ENCODE measurements at places on chromosomes 2 and 18.

- no peak for DNase-seq
These were observed 53.5 kb upstream of the ITGB6 start for GRCh38 chr2:160253440-160254188.

DNA sequence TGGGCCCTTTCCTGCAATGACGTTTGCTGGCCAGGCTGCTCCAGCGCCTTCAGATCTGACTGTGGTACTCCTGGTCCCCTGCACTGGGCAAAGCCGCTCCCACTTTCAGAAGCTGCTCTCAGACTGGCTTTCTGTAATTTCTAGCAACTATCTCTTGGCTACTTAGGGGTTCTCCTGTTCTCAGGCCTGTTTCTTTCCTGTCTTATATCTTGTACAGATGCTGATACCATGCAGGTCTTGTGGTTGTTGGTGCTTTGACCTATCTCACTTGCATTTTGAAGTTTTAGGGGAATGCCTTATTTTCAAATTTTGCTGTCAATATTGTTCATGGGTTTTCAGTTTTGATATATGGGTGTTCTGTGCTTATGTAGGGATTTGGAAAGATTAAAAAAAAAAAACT, 145.8 kb downstream of the CLIP4 start:
- no peak for DNase-seq

GRCh38 chr2:70703900-70704549, 64.0 kb downstream of the ADD2 start:
- DNase-seq: no peak

DNA sequence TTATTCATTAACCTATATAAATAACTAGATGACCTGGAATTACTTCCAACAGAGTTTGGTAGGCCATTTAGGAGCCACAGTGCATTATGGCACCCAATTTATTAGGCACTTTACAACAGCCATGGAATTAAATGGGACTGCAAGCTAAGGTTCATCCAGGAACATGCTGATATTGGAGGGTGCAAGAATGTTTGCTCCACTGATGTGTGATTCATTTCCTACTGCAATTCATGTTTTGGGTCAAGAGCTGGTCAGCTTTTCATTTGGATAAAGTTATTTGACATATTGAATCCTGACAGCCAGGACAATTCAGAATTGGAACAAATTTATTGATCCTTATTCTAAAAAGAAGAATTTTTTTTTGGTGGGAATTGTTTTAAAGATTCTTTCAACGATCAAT, 11.8 kb upstream of the LYPD1 start:
- no peak for DNase-seq

DNA sequence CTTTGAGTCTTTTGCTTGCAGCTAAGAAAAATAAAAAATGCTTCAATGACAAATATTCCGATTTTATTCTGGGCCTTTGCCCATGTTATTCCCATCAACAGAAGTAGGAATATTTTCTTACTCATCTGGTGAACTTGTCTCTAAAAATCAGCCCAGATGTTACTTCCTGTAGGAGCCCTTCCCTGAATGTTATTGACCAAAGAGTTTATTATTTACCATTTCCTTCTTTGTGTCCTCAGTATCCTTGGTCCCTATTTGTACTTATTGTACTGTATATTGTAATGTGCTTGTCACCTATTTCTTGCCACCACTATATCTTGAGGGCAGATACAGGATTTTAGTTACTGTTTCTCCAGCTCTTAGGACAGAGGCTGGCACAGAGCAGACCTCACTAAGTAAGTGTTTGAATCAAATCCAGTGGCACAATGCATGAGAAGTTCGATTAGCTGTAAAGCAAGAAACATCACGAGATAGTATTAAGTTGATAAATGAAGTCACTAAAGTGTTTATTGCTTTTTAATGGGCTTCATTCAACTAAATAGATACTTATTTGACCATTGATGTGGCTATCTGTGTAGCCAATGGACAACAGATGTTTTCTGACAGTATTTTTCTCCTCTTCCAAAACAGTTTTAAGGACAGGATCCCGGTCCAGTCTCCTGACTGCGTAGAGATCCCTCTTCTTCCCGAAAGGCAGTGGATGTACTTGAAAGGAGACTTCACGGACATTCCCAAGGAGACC, 109.1 kb downstream of the DDX1 start:
- no peak for DNase-seq

- DNase-seq: no peak
These were observed 1.7 kb downstream of the MYOM1 start for GRCh38 chr18:3217948-3218647.

- no peak for DNase-seq
These were observed 142.3 kb upstream of the NRP2 start for GRCh38 chr2:205540036-205540435.

DNA sequence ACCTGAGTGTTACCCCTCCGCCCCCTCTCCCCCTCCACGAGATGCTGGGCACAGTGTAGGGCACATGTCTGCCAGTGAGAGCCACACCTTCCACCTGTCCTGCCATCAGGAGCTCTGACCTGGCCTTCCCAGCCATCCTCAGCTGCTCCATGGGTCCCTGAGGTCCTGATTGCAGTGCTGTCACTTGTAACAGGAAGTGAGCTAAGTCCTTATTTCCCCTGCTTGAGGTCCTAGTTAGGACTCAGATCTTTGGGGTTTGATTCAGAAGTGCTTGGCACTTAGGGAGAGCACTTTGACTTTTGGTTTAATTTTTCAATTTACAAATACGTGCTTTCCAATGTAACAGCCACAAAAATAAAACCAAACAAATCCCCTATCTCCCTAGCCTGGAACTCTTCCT, 125.5 kb downstream of the WDSUB1 start:
- DNase-seq: no peak

DNA sequence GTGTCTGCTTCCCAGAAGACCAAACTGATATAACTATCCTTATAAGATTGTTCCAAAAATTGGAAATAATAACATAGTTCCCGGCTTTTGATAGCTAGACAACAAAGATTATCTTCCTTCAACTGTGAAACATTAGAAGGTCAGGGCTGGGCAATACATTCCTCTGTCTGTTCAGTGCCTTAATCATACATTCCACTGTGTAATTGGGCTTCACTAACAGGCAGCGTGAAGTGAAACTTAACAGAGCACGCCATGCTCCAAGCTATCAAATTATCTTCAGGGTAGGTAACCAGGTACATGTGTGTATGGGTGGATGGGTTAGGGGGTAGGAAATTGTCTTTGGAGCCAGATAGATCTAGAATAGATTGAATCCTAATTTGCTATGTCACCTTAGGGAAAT, 23.5 kb upstream of the ARL5A start:
- no peak for DNase-seq

GRCh38 chr2:159297042-159297707, 10.7 kb upstream of the WDSUB1 start:
- DNase-seq: no peak

DNA sequence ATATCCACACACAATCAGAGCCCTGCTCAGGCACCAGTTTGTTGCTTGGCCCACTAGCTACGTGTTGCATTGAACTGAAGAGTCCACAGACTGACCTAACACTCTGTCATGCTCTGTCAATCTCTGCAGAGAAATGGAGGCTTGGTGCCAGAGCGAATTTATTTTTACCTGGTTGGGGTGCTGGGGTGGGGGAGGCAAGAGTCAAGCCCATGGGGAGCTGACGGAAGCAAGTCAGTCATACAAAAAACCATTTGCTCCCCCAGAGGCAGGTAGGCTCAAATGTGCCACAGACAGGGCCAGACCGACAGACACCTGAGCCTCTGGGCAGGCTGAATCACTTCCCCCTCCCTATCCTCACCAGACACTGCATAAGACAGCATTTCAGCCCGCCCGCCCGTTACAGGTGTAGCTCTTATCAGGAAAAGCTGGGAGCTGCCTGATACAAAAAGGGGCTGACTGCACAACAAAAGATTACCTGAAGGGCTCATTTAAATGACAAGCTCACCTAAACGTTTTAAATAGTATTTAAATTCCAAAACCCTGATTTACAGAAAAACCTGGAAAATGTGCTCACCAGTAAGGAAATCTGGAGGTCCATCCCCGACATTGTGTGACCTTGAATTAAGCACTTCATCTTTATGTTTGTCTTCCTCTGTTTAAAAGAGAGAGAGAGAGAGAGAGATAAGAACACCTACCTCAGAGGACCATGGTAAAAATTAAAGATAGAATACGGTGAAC, 2.1 kb upstream of the PCBP1 start:
- no peak for DNase-seq

DNA sequence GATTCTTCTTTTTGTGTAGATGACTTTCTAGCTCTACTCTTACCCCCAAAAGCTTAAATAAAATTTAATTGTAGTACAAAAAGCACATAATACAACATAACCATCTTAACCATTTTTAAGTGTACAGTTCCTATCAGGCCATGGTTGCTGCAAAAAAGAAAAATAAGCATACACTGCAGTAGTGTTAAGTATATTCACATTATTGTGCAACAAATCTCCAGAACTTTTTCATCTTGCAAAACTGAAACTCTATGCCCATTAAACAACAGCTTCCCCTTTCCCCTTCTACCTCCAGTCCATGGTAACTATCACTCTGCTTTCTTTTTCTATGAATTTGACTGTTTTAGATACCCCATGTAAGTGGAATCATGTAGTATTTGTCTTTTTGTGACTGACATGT, 18.1 kb downstream of the PPM1B start:
- DNase-seq: no peak

DNA sequence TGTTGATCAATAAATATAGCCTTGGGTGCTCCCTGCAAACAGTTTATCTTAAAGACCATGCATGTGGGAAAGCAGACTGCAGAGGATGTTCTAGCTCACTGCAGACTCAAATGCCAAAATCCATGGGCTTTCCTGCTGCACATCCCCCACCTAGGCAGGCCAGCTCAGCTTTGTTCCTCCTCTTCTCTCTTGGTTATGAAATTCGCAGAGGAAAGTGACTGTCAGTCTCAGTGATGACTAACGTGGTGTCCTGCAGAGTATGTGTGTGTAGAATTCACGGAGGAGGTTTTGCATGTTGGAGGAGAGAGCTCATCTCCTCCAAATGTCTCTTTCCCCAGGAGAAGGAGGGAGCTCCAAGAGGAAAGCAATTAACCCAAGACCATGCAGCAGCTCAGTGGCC, 21.4 kb upstream of the KCNS3 start:
- DNase-seq: no peak

- DNase-seq: no peak
These were observed 39.7 kb upstream of the TGIF1 start for GRCh38 chr18:3410273-3410672.

DNA sequence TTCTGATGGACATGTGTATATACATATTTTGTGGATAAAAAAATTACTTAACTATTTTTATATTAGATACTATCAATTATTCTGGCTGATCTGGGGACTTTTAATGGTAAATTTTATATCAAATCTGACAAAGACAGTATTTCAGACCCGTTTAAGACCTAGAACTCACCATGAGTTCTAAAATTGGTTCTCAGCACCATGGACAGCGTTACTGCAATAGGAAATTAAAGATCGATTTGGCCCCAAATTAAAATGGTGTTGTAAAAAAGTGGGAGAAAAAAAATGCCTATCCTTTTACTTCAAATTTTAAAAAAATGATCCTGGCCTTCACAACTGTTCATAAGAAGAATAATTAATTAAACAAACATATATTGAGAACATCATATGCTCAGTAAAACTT, 919 bp upstream of the SCN2A start:
- DNase-seq: no peak

Measured in GM12892 (cell line).